ENCODE measurements at places on chromosomes 13 and 19.

DNA sequence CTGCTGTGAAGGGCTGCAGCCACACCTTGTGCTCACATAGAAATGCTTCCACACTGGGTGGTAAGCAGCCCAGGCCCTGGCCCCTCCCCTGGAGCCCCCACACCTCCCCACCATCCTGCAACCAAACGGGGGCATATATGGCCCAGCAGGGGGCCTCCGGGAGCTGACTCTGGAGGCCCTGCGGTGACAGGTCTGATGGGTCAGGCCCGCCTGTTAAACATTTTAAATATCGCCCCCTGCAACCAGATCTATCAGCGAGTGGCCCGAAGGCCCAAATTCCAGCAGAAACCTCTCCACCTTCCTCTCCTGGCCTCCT, 48.0 kb upstream of the KATNAL1 start:
- no peak for DNase-seq

DNA sequence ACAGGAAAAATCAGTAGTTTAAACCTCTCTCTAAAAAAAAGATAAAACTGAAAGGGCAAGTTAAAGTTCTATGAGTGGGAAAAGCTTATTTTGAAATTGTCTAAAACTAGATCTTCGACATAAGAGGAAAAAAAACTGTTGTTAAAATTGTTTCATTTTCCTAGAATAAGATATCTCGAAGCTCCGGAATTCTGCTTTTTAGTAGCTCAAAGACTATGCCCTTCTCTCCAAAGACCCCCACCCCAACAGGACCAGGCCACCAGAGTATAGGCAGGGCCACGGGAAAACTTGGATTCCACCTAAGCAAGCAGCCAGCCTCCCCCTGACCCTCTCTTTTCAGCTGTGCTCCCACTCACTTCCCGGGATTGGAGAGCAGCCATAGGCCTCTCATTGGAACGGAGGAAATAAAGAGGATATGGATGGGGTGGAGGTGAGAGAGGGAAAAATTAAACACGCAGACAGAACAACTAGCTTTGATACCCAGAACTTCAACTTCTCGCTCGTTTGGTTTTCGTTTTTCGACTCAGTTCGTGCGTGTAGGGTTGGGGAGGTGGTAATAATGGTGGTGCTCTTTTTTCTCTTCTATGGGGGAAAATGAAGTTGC, 3.0 kb downstream of the POU4F1 start:
- no peak for DNase-seq

GRCh38 chr13:74017301-74018061, 116.7 kb downstream of the KLF12 start:
- no peak for DNase-seq

GRCh38 chr13:78131811-78132210, 213.2 kb upstream of the EDNRB start:
- no peak for DNase-seq

GRCh38 chr19:27822336-27822735, 1390.6 kb downstream of the UQCRFS1 start:
- no peak for DNase-seq

DNA sequence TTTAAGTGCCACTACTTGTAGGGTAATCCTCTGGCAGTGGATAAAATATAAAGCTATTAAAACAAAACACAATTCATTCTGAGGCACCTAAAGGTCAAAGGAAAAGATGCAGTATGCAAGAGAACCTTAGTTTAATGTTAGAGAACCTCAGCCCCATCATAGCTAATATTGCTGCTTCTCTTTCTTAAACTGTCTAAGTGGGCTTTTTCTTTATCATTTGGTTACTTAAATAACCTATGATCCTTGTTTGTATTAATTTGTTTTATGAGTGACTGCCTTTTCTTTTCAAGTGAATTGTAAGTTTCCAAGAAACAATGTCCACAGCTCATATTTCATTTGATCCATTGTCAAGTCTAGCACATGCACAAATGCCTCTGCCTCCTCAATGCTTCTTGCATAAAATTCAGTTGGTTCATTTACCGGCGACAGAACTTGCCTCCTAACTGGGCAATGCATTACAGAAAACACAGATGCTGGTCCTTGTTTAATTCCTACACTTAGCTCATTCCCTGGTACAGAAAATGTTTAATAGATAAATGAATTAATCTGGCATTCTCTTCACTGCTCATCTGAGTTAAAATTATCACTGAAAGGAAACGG, 1049.8 kb downstream of the OLFM4 start:
- DNase-seq = no peak

DNA sequence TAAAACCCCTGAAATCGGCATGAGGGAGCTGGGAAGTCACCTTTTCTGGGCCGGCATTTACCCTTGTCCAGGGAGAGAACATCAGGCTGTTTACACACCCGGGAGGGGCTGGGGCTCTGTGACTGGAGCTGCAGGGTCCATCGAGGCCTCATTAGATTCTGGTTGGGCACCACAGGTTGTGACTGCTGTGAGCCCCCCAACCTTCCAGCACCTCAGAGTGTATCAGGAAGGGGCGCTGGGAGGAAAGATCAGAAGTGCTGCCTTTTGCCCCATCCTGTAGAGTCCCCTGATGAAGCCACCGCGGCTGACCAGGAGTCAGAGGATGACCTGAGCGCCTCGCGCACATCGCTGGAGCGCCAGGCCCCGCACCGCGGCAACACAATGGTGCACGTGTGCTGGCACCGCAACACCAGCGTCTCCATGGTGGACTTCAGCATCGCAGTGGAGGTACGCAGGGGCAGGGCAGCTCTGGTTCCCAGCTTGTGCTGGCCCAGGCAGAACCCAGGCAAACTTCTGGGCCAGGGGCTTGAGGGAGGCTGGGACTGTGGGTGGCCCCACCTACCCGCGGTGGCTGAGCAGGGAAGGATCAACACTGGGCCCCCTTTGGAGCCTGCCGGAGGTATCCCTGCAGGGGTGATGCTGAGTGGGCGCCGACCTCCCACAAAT, 136.4 kb downstream of the STK24 start:
- no peak for DNase-seq

- peak; percentile 65 for DNase-seq
Measured at GRCh38 chr19:29810504-29810871, 1.3 kb upstream of the CCNE1 start.

- no peak for DNase-seq
Measured at GRCh38 chr13:39016087-39016486, 21.8 kb downstream of the PROSER1 start.

- DNase-seq = no peak
Measured at GRCh38 chr13:21100994-21101757, 39.8 kb upstream of the LATS2 start.

- DNase-seq = peak; percentile 55
Measured at GRCh38 chr13:73519396-73520116, 460.8 kb downstream of the KLF5 start.

GRCh38 chr13:113430378-113431110, 22.7 kb downstream of the ADPRHL1 start:
- DNase-seq = no peak

- DNase-seq = no peak
Measured at GRCh38 chr13:82096256-82096655, 1755.3 kb upstream of the SPRY2 start.

GRCh38 chr13:51729866-51730553, 74.0 kb downstream of the DHRS12 start:
- no peak for DNase-seq

GRCh38 chr13:110250258-110250891, 56.6 kb downstream of the COL4A1 start:
- DNase-seq = no peak

- DNase-seq = no peak
Measured at GRCh38 chr13:53045189-53045588, 16.6 kb downstream of the OLFM4 start.

GRCh38 chr13:73074014-73074413, 15.2 kb downstream of the KLF5 start:
- DNase-seq = no peak

GRCh38 chr13:100581504-100581903, 7.1 kb downstream of the GGACT start:
- DNase-seq = no peak

DNA sequence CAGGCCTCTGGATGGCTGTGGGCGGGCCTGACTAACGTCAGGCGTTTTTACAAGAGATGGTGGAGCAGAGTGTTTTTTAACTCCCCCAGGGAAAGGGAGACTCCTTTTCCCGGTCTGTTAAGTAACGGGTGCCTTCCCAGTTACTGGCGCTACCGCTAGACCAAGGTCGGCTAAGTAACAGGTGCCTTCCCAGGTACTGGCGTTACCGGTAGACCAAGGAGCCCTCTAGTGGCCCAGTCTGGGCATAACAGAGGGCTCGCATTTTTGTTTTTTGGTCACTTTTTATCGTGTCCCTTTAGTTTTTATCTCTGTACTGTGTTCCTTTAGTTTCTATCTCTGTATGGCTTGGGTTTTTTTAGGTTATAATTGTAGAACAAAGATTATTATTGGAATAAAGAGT, 10.0 kb downstream of the ZNF383 start:
- peak; percentile 14 for DNase-seq

- no peak for DNase-seq
Measured at GRCh38 chr13:114009590-114010400, 35.9 kb upstream of the C13orf46 start.
